ENCODE measurements at places on chromosomes 5 and 9. TPM values are rescaled to one million over a fixed set of nuclear protein-coding genes. Genes with fewer than 3 reads are reported as not detected.

The FBLL1 gene
- 6.4 TPM for total RNA-seq

The RANBP17 gene
- total RNA-seq: 58.2 TPM

The GNAQ gene
- total RNA-seq: 42.9 TPM

The GRM6 gene
- 1.1 TPM for total RNA-seq

The ST6GALNAC4 gene
- total RNA-seq: 24.7 TPM

The LARP1 gene
- 169 TPM for total RNA-seq

The NTRK2 gene
- total RNA-seq: 5.3 TPM

The PITX1 gene
- total RNA-seq: 4.1 TPM

The ZNF483 gene
- total RNA-seq: 28.6 TPM

The PCDHB16 gene
- 2.6 TPM for total RNA-seq

The ADGRD2 gene
- total RNA-seq: 0.74 TPM

The KIF3A gene
- total RNA-seq: 38.6 TPM

The LECT2 gene
- total RNA-seq: 6.6 TPM

The LCP2 gene
- total RNA-seq: 11.5 TPM

The PRR16 gene
- total RNA-seq: 1.5 TPM

The GMCL2 gene
- total RNA-seq: 9.8 TPM

The FSD1L gene
- total RNA-seq: 9.4 TPM

All from testis (tissue), 5 donors.